Myocyte (in vitro differentiated cells): ENCODE measurements at places on chromosomes 5 and 9. TPM values are rescaled to one million over a fixed set of nuclear protein-coding genes. Genes with fewer than 3 reads are reported as not detected.

Gene GRM6
- total RNA-seq = not detected in 2 replicates

Gene IFNK
- not detected in 2 replicates for total RNA-seq

Gene GABRA1
- total RNA-seq = not detected in 2 replicates

Gene FOXI1
- not detected in 2 replicates for total RNA-seq

GRCh38 chr5:65072850-65073249 is 304.1 kb downstream of the CWC27 start:
- DNase-seq = no peak

DNA sequence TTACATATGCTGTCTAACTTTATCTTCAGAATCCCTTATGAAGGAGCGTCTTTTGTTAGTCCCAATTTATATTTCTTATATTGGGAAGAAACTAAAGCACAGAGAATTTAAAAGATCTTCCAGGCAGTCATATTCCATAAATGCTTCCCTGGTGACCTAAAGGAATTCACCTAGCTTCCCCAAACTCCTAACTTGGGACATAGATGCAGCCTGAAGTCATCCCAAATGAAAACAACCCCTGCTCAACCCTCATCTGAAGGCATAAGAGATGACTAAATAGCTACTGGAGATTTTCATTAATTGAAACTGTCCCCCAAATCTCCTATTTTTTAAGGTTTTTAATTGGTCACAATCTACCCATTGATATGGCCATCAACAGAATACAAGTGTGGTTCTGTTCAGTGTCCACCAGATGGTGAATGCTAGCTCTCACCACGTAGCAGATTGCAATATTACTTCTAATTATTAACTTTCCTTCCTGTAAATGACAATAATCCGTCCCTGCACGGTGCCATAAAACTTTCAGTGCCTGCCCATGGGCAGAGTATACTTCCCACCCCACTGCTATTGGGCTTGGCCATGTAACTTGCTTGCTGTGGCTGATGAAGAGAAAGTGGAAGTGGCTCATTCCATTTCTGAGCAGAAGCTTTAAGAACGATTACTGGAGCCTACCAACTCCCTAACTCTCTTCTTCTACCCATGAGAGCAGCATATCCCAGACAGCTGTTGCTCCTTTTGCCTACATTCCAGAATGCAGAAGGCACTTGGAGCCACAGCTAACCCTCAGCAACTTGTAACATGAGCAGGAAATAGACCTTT is 18.7 kb downstream of the PRUNE2 start:
- DNase-seq = peak; percentile 92

GRCh38 chr5:178238711-178239592 is 6.3 kb upstream of the PHYKPL start:
- no peak for DNase-seq

GRCh38 chr9:108776920-108777639 is 78.7 kb downstream of the ACTL7B start:
- peak; percentile 92 for DNase-seq

DNA sequence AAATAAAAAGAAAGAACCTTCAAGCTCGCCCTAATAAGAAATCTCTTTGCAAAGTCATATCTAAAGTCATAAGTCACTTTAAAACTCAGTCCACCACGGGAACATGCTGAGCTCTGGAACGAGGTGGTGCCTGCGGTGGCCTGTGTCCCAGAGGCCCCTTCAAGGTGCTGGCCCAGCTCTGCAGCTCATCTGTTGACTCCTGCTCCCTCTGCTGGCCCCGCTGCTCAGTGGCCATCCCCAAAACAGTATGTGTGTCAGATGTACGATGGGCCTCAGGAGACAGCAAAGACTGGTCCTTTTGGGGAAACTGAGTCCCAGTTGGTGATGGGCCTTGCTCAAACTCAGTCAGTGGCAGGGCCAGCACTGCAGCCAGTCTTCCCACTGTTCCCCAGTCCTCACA is 22.8 kb upstream of the FOXB2 start:
- DNase-seq = peak; percentile 53

DNA sequence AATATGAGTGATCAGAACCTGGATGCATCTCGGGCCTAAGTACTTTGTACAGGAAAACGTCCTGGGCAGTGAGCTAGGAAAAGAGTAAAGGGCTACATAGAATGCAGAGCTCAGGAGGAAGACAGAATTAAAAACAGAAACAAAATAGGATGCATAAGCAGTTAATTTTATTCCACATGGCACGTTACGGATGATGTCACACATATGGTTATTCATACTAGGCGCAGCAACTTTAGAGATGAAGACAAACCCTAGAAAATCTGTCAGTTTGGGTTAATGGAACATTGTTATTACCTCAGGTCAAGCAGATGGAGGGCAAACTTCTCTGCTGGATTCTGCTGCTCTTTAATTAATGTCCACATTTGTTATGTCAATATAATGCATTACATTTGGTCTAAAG is 445.4 kb downstream of the ANXA1 start:
- DNase-seq = no peak

- DNase-seq = peak; percentile 20
These were observed 126.3 kb downstream of the UNC13B start for GRCh38 chr9:35287987-35288632.
